Fibroblast of lung (primary cell): ENCODE measurements at places on chromosomes 6 and 20.
A peak's percentile ranks its signal among the peaks of the same experiment; 100 is the strongest.

- no peaks in the 10 kb centered on the region for H3K4me1 ChIP-seq
- H3K27ac ChIP-seq: no peak overlapping the region
- no peak for DNase-seq
- peaks cover 44% of the 10 kb centered on the region for H3K27me3 ChIP-seq
- H3K4me3 ChIP-seq: no peak overlapping the region
These were observed 12.2 kb downstream of the PRDM13 start for GRCh38 chr6:99618649-99619408.

GRCh38 chr6:16337295-16337975, 99.0 kb downstream of the GMPR start:
- peak overlapping the region; percentile 79 for H3K27ac ChIP-seq
- DNase-seq: peak; percentile 93
- no peak overlapping the region for H3K4me3 ChIP-seq
- H3K36me3 ChIP-seq: no peaks in the 10 kb centered on the region

DNA sequence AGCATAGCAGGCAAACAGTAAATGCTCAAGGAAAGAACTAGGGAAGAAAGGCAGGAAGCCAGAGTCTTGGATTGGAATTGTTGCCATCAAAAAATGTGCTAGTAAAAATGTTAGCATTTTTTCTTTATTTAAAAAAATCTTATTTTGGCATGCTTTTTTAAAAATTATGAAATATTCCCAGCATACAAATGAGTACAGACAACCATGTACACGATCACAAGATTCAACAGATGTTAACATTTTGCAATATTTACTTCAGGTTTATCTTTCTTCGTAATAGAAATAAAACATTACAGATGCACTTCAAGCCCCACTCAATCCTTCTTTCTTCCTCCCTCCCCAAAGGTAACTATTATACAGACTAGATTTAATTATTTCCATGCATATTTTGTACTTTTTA, 27.4 kb upstream of the NOP56 start:
- no peaks in the 10 kb centered on the region for H3K36me3 ChIP-seq
- no peak overlapping the region for H3K4me3 ChIP-seq
- no peaks in the 10 kb centered on the region for H3K4me1 ChIP-seq

- H3K4me1 ChIP-seq: no peaks in the 10 kb centered on the region
- no peaks in the 10 kb centered on the region for H3K27me3 ChIP-seq
- no peaks in the 10 kb centered on the region for H3K36me3 ChIP-seq
These were observed 628.0 kb downstream of the KIF16B start for GRCh38 chr20:15945289-15945688.

DNA sequence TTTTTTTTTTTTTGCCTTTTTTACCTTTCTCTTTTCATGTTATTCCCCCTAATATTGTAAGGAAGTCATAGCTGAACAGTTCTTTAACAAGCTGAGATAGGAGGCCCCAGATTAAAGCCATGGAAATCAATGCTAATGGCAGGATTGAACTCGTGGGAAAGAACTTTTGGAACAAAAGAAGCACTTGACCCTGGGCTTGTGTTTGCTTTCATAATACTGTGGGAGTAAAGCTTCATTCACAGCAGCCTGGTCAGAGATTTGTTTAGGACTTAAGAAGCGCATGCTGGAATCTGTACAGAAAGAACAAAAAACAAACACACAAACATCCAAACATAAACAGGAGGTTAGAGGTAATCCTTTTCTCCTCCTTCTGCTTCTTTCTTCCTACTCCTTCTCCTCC, 5.1 kb downstream of the HEY2 start:
- peaks cover 2% of the 10 kb centered on the region for H3K4me1 ChIP-seq
- peaks cover 18% of the 10 kb centered on the region for H3K27me3 ChIP-seq
- no peak for DNase-seq
- no peak overlapping the region for H3K4me3 ChIP-seq
